ENCODE measurements at places on chromosomes 6 and 20. TPM values are rescaled to one million over a fixed set of nuclear protein-coding genes. Genes with fewer than 3 reads are reported as not detected.

Gene SCRT2
- total RNA-seq, result not detected

GRCh38 chr20:44138867-44139266 is 48.1 kb downstream of the JPH2 start:
- H3K27me3 ChIP-seq, result no peaks in the 10 kb centered on the region
- H3K27ac ChIP-seq, result peak overlapping the region; percentile 77
- no peak for DNase-seq
- H3K4me3 ChIP-seq, result no peak overlapping the region
- no peaks in the 10 kb centered on the region for H3K4me1 ChIP-seq
- H3K36me3 ChIP-seq, result no peaks in the 10 kb centered on the region

DNA sequence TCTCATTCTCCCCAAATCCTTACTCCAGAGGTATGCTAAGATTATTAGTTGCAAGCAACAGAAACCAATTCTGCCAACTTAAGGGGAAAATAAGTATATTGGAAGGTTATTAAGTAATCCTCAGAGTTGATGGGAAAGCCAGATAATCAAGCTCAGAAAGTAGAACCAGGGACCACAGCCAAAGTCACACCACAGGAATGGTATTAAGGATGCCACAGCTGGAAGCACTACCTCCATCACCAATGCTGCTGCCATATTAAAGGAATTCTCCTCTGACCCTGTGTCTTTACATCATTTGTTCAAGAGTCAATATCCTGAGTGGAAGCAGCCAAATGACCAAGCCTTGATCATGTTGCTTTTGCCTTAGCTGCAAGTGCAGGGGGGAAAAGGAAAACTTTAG is 9.9 kb downstream of the PROCR start:
- no peak overlapping the region for H3K27ac ChIP-seq
- H3K27me3 ChIP-seq, result no peaks in the 10 kb centered on the region
- DNase-seq, result no peak
- no peaks in the 10 kb centered on the region for H3K4me1 ChIP-seq

DNA sequence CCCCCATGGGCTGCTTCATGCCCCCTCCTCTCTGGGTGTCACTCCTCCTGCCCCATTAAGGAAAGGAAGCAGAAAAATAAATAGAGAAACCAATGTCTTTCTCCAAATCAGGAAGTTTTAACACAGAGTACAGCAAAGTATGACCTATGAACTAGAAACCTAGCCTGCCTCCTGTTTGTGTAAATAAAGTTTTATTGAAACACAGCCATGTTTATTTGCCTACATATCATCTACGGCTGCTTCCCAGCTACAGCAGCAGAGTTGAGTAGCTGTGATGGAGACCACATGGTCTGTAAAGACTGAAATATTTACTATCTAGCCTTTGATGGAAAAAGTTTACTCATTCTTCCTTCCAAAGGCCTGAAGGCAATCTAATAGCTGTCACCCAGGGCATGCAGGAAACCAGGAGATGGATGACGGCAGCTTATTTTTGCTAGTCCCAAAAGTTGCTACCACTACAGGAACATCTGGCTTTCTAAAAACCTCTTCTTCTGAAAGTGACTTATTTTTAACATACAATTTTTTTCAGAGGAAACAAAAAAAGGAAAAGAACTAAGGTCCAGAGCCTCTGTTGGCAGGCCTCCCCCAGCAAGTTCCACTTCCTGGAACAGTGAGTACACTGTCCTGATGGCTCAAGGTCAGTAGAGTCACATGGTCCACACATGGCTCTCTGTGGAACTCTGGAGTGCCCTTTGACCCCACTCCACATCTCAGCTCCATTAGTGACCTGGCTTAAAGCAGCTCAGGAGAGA is 287.8 kb downstream of the PTPRT start:
- no peaks in the 10 kb centered on the region for H3K4me1 ChIP-seq
- no peaks in the 10 kb centered on the region for H3K27me3 ChIP-seq
- H3K36me3 ChIP-seq, result no peaks in the 10 kb centered on the region
- no peak overlapping the region for H3K4me3 ChIP-seq
- no peak for DNase-seq

DNA sequence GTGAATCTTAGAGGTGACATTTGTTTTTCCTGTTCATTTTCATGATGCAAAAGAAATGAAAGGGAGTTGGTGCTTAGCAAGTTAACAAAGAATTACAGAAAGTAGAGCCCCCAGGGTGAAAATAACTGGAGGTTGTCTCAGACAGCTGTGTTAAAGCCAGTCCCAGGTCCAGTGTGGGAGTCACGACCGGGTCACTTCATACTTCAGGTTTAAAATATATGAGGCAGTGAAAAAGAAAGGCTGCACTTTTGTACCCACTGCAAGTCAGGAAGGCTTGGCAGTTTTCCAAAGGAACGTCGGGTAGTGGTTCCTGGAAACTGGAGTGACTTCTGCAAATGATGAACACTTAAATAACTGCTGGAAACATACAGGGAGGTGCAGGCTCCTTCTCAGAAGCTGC is 91.5 kb upstream of the THBS2 start:
- H3K4me3 ChIP-seq, result no peak overlapping the region
- peaks cover 48% of the 10 kb centered on the region for H3K4me1 ChIP-seq
- no peaks in the 10 kb centered on the region for H3K36me3 ChIP-seq
- H3K27ac ChIP-seq, result no peak overlapping the region
